ENCODE measurements at places on chromosomes 7 and 10.

DNA sequence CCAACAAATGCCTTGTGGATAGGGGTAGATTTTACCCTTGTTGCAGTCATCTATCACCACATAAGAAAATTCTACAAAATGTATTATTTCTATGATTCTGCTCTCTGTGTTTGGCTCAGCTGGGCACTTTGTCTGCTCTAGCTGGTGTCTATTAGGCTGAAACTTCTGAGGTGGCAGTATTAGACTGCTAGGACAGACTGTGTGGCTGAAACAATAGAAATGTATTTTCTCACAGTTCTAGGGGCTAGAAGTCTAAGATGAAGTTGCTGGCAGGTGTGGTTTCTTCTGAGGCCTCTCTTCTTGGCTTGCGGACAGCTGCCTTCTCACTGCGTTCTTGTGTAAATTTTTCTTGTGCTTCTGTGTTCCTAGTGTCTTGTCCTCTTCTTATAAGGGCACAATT lies 1139.6 kb upstream of the LRRTM3 start:
- no peak for DNase-seq

DNA sequence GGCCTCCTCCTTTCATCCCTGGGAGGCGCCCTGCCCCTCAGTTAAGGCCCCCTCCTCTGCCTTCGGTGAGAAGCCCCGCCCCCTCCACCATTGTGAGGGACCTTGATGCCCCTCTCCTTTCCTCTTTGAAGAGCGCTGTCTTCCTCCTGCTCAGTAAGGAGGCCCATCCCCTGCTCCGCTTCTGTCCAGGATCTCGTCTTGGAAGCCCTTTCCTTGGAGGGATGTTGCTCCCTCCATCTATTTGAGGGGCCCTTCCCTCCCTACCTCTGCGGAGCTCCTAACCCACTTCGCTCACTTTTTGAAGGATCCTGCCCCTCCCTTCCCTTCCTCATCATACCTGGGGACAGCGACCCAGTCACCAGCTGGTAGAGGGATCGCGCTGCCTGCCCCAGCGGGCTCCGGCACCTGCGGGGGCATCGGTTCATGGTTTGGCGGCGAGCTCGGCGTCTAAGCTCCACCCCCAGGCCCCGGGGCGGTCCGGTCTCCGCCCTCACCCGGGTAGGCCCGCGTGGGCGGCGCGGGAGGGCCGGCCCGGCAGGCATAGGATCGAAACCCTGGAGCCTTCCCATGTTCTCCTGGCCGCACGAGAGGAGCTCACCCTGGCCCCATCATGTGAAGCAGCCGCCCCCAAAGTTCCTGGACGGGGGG lies 4.1 kb downstream of the KCNIP2 start:
- DNase-seq = peak; percentile 18

DNA sequence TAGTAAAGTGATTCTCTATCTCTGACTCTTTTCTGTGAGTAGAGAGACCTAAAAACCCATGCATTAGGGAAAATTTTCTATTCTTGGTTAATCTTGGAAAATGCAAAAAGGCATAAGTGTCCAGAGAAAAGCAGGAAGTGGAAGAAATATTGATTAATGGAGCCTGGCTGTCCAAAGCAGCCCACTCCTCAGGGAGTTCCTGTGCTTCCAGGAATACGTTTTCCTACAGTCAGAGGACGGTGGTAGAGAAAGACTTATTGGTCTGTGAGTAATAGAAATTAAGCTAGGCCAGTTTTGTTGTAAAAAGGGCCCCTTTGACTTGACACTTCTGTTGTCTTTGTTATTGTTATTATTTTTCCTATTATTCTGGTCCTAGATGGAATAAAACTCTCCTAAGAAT lies 157.8 kb downstream of the NRP1 start:
- DNase-seq = no peak

- peak; percentile 52 for DNase-seq
Observed at GRCh38 chr7:16421333-16422102, at the start of gene CRPPA. CRPPA (minus strand) TSS chr7:16421538; CDS start chr7:16421322, 216 bp downstream.

- no peak for DNase-seq
Observed at GRCh38 chr10:33150889-33151288, 183.6 kb downstream of the NRP1 start.

- peak; percentile 38 for DNase-seq
Observed at GRCh38 chr10:20100171-20100570, 283.9 kb downstream of the PLXDC2 start.

GRCh38 chr10:74754381-74754821 lies 72.0 kb upstream of the KAT6B start:
- DNase-seq = peak; percentile 32

- no peak for DNase-seq
Observed at GRCh38 chr10:129769381-129770116, 194.5 kb downstream of the EBF3 start.

DNA sequence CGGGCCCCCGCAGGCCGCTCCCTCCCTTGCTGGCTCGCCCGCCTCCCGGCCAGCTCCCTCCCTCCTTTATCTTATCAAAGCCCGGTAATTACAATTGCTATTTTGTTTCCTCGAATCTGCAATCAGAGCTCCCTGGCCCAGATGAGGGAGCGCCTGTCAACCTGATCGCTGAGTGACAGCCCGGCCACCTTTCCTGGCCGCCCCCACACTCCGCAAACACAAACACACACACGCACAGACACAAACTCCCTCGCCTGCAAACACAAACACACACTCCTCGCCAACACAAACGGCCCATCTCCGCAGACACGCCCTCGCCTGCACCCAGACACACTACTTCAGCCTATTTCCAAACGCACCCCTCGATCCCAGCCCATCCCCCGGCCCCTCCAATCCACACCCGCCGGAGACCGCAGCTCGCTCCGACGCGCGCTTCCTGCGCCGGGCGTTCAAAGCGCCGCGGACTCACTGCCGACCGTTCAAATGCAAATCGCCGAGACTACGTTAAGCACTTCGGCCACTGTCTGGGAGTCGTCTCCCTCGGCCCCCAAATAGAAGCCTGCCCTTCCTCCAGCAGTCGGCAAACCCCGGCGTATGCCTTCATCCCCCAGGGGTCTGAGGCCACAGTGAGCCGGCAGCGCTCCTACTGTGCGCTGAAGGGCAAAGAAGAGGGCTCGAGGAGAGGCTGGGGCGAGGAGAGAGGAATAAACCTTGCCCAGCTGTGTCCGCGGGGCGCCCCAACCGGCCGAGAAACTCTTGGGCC lies 3.0 kb upstream of the FGF8 start:
- DNase-seq = peak; percentile 10

GRCh38 chr7:38318803-38319416 lies 45.5 kb upstream of the TARP start:
- DNase-seq = peak; percentile 78

- no peak for DNase-seq
Observed at GRCh38 chr7:1712907-1713501, 42.9 kb downstream of the ELFN1 start.

GRCh38 chr7:144086730-144087129 lies 652 bp downstream of the OR2A12 start:
- no peak for DNase-seq

- DNase-seq = peak; percentile 33
Observed at GRCh38 chr7:155252444-155252887, 45.2 kb upstream of the INSIG1 start.

- DNase-seq = no peak
Observed at GRCh38 chr10:43258211-43258561, 8.7 kb downstream of the RASGEF1A start.

DNA sequence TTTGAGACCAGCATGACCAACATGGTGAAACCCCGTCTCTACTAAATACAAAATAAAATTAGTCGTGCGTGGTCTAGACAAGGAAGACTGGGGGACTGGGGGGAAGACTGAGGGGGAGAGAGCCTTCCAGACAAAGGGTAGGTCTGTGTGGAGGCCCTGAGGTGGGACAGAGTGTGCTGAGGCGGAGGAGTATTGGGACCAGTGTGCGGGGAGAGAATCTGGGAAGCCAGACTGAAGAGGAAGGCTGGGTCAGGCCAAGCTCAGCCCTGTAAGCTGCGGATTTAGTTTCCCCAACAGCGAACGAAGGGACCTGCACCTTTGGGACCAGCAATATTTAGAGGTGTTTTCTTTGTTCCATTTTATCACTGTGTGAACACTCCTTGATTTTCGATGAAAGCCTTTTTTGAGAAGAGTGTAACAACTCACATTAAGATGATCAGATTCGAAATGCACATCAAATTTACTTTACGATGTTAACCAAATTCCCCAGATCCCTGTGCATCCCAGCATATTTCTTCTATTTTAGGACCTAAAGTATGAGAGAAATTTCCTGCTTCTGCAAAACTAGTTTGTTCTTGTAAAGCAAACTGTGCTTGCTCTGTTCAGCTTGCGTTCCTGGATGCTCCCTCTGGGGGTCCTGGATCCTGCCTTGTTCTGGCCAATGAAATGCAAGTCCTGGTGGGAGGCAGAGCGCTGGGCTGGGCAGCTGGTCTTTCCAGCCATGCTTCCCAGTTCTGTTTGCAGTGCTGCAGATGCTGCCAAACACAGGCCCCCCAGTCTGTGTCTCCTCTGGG lies 39.4 kb downstream of the PLAU start:
- peak; percentile 67 for DNase-seq

DNA sequence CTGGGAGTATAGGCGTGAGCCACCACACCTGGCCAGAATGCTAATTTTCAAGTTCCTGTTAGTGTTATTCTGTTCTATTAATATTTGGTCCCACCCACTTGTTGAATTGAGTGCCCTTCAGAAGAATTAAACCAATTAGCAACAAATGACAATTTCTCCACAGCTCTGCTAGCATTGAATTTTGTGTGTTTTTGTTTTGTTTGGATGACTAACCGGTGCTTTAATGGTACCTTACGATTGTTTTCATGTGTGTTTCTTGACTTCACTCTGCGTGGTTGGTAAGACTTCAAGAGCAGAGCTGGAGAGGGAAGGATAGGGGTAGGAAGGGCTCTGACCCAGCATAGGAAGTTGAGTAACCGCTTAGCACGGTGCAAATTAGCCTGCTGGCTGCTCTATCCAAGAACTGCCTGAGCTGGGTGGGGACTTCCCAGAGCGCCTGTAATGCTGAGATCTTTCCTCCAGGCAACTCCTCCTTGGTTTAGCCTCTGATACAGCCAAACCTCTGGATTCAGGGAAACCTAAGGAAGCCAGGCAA lies 4.6 kb downstream of the ARPC1B start:
- peak; percentile 81 for DNase-seq

- peak; percentile 94 for DNase-seq
Observed at GRCh38 chr10:110353244-110354119, 48.8 kb upstream of the SMNDC1 start.

DNA sequence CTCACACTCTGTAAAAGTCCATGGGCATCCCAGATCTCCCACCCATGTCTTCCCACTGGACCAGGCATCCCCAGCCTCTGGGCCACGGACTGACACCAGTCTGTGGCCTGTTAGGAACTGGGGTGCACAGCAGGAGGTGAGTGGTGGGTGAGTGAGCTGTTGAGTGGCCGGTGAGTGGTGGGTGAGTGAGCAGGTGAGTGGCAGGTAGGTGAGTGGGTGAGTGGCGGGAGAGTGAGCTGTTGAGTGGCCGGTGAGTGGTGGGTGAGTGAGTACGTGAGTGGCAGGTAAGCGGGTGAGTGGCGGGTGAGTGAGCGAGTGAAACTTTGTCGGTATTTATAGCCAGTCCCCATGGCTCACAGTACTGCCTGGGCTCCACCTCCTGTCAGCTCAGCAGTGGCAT lies 471.2 kb downstream of the DNAJB6 start:
- DNase-seq = no peak

DNA sequence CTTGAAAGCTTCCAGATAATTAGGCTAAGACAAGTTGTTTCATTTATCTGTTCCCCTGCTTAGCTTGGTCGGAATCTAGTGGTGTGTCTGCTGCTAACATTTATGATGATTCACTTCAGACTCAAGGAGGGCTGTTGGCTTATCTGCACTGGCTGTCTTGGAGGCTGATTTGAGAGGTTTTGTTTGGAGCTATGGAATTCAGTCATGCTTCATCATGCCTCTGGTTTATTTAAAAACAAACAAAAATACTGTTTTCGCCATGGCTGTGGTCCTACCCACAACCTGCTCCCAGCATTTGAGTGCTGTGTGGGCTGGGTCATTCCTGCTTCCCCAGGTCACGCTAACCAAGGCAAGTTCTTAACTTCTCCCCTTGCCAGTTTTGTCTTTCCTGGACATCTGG lies 11.7 kb upstream of the ARPC1B start:
- peak; percentile 61 for DNase-seq

GRCh38 chr7:134174795-134175261 lies 47.7 kb downstream of the LRGUK start:
- peak; percentile 80 for DNase-seq

- DNase-seq = no peak
Observed at GRCh38 chr7:2983586-2983985, 60.1 kb downstream of the CARD11 start.

- DNase-seq = no peak
Observed at GRCh38 chr10:16913266-16913665, 96.0 kb upstream of the RSU1 start.

GRCh38 chr10:29412485-29412884 lies 123.6 kb downstream of the LYZL1 start:
- DNase-seq = no peak

- DNase-seq = no peak
Observed at GRCh38 chr7:137129025-137129424, 214.5 kb downstream of the PTN start.

- peak; percentile 52 for DNase-seq
Observed at GRCh38 chr10:51117053-51117660, 42.9 kb downstream of the PRKG1 start.

GRCh38 chr10:108465871-108466641 lies 1301.5 kb upstream of the SORCS1 start:
- peak; percentile 40 for DNase-seq

- DNase-seq = no peak
Observed at GRCh38 chr7:71286924-71287323, 155.0 kb downstream of the GALNT17 start.

GRCh38 chr7:119886007-119886406 lies 387.0 kb upstream of the KCND2 start:
- DNase-seq = no peak

- DNase-seq = no peak
Observed at GRCh38 chr7:80838643-80839042, 80.2 kb downstream of the SEMA3C start.

GRCh38 chr10:48614481-48615390 lies 9.9 kb upstream of the ARHGAP22 start:
- peak; percentile 68 for DNase-seq

DNA sequence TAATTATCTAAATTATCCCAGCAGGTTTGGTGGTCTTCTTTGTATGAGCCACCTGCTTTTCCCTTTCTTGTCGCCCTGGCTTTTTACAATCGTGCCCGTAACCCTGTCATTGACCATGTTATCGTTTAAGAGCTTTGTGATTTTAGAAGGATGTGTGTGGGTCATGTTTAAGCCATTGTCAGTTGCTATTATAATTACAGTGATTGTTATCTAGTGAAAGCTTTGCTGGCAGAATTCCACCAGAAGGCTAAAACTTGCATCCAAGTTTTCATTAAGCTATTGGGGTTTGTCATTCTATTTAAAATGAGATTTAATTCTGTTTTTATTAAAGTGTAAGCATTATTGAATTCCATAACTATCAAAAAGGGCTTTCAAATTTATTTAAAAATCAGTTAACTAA lies 354.2 kb upstream of the TMEM229A start:
- DNase-seq = no peak

DNA sequence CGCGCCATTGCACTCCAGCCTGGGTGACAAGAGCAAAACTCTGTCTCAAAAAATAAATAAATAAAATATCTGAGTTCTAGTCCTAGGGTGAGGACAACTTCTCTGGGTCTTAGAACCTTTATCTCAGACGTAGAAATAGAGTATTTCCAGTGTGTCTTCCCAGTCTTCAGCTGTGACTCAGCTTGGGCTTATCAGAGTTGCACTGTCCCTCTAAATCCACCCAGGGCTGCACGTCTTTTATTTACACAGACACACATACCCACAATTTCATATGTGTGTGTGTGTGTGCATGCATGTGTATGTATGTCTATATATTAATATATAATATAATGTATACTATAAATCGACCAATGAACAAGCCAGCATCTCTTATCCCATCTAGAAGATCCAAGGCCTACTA lies 13.0 kb upstream of the PDIA4 start:
- no peak for DNase-seq

- DNase-seq = no peak
Observed at GRCh38 chr10:53579773-53580172, 807.2 kb upstream of the MBL2 start.

Measured in fibroblast of skin of right biceps (primary cell).